GM12892 (cell line): ENCODE measurements at places on chromosomes 2 and 18.

DNA sequence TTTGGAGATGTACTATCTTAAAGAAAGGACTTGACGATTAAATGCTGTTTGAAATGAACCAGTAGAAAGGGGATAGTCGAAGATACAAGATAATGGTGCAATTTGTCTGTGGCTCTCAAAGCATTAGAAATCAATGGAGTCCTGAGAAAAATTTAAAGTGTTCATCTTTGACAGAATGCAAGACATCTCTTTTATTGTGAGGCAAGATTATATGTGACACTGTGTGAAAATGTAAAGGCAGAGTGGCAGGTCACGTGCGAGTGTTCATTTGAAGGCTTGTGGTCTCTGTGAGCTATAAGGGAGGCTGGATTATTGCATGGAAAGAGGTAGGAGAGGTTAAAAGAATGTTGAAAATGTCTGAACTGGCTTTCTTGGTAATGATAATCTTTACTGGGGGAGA, 709.2 kb downstream of the DSC3 start:
- no peak for DNase-seq

GRCh38 chr2:239324456-239324855, 76.4 kb downstream of the HDAC4 start:
- no peak for DNase-seq

DNA sequence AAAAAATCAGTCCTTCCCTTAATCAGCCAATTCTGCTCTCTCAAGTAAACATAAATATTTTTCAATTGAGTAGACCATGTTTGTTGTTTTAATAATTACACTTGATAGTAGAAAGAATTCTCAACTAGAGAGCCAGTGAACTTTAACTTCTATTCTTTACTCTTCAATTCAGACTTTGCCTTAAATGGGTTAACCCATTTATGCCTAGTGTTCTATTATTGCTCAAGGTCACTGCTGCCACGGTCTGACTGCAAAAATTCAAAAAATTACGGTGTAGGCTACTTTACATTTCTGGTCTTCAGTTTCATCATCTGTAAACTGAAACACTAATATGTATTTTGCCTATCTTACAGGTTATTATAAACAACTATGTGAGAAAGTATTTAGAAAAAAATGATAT, 103.1 kb downstream of the TLK1 start:
- DNase-seq: no peak

GRCh38 chr18:172361-172760, 14.0 kb downstream of the USP14 start:
- DNase-seq: no peak

- DNase-seq: no peak
Measured at GRCh38 chr18:75981102-75981501, 513.9 kb downstream of the ZNF516 start.

DNA sequence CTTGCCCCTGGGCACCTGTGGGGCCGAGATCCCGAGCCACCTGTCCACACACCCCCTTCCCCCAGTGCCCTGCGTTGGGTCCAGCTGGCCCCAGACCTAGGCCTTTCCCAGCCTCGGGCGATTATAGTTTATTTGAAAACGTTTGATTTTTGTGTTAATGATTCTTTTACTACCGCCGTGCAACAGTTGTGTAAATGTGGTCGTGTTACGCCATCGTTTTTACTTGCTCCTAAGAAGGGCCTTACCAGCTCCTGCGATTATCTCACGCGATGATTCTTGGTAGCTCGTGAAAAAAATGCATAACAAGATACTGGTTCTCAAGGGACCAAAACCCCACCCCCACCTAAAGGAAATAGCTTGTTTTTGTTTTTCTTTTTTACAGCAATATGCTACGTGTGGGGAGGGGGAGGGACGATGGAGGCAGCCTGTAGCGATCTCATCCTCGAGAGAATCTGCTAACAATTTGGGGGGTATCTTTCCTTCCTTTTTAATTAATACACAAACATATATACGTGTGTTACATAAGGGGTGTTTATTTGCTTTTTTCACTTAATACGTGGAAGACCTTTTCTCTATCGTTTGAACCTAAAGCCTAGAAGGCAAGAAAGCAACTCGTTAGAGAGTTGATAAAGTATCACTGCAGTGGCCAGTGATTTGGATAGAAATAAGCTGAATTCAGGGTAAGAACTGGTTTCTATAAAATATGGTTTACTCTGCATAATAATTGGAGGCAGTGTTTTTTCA, 1.0 kb downstream of the ZDBF2 start:
- no peak for DNase-seq

DNA sequence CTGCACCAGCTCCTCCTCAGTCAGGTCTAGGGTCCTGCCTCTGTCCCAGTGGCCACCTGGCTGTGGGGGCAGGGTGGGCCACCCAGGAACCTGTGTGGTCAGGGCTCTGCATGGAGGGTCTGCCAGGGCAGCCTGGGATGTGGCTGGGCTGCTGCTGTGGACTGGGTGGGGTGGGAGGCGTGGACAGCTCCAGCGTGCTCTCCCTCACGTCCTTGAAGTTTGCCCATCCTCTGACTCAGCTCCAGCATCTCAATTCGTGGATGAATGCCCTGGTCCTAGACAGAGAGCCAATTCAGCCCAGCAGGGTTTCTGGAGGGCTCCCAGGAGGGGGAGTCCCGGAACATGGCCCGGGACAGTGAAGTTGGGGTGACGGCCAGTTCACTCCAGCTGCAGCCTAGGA, 64.3 kb upstream of the EPAS1 start:
- no peak for DNase-seq

- no peak for DNase-seq
Measured at GRCh38 chr2:74915743-74916142, 42.7 kb upstream of the POLE4 start.

- no peak for DNase-seq
Measured at GRCh38 chr18:76488190-76488589, 6.9 kb downstream of the ZNF516 start.

DNA sequence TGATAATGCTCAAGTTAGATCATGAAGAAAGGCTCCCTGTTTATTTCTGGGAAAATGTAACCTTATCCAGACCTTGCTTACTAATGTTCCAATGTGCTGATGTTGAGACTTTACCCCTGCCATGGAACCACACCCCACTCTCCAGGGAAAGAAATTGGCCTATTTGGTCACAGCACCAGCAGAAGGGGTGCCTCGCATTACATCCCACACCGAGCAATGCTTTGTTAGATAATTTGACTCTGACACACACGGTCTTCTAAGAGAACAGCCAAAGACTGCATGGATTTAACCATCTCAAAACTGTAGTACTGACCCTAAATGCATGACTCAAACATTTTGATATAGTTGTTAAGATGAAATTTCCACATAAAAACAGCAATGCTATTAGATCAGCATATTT, 152.1 kb upstream of the CCDC150 start:
- DNase-seq: no peak

DNA sequence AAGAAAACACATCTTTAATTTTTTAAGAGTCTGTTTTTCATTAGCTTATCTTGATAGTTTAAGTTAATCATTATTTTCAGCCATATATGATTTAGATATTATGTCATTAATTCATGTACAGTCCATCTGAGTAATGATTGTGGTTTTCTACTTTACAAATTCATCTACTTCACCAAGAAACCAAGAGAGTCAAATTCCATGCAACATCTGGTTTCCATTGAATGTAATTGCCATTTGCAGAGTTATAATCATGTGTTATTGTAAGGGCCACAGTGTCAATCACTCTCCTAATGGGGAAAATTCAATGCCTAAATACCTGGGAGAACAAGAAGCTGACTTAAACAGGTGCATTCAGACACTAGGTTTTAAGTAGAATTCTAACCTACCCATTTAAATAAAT, 217.2 kb upstream of the OSR1 start:
- DNase-seq: no peak

- DNase-seq: no peak
Measured at GRCh38 chr2:188668017-188668680, 306.0 kb upstream of the COL3A1 start.

DNA sequence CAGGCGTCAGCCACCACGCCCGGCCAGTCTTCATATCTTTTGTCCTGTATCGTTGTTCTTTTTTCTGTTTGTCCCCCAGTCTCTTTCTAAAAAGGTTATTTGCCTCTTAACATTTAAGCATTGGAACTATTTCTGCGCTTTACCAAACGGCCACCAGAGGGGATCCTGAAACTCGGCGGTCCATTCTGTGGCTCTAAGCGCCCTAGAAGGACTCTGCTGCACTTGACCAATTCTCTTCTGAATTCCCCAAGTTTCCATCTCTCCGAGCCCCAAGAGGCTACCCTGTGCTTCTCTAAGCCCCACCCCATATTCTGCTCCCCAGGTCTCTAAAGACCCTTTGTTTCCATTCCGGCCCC, 33.1 kb upstream of the REG3G start:
- DNase-seq: no peak

- no peak for DNase-seq
Measured at GRCh38 chr18:4908328-4908727, 288.7 kb downstream of the AKAIN1 start.

- DNase-seq: no peak
Measured at GRCh38 chr2:109663721-109664120, 49.6 kb downstream of the SOWAHC start.

DNA sequence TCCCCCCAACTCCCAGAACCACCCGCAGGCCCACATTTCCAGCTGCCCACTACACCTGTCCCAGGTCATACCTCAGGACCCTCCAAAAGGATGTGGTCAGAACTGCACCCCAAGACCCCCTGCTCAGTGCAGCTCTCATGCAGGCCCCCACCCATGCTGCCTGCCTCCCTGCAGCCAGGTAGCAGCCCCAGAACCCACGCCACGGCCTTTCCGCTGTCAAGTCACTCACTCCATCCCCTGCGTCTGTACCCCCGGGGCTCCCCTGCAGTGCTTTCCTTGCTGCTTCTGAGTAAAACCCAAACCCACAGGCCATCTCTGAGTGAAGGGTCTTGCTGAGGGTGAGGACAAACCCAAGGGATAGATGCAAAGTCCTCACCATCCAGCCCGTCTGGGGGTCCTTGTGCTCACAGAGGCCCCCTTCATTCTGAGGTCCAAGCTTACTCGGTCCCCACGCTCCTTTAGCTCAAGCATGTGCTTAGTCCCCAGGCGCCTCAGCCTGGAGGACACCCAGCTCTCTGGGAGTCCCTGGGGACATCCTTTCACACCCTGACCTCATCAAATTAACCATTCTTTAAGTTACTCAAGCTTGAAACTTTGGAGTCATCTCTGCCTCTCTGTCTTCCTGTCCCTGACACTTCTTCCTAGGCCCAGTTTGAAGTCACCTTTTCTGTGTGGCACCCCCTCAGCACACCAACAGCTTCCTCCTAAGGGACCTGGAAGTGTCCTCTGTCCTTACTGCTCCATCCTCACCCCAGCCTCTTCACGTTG, 130.1 kb downstream of the SMAD7 start:
- peak; percentile 68 for DNase-seq

DNA sequence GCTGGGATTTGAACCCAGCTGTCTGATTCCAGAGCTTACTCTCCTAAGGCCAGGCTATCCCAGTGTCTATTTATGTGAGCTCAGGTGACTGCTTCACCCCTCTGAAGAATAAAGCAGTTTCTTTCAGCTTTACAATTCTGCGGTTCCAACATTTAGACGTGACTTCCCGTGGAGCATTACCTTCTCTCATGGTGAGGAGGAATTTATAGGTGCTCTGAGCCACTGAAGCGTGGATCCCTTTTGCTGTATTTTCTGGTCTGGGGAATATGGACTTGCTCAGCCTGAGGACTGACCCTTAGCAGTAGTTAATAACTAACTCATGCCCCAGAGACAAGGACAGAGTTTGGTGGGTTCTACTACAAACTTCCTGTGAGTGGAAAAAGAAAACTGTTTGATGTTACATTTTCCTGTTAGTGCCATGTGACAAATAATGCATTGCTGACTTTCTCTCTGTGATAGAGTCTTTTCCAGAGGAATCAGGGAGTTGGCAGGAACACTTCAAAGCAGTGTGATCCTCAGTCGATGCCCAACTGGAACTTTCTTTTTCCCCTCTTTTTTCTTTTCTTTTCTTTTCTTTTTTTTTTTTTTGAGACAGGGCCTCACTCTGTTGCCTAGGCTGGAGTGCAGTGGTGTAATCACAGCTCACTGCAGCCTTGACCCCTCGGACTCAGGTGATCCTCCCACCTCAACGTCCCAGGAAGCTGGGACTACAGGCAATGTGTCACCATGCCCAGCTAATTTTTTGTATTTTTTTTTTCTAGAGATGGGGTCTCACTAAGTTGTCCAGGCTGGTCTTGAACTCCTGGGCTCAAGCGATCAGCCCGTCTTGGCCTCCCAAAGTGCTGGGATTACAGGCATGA, 21.9 kb downstream of the CASP10 start:
- DNase-seq: no peak

DNA sequence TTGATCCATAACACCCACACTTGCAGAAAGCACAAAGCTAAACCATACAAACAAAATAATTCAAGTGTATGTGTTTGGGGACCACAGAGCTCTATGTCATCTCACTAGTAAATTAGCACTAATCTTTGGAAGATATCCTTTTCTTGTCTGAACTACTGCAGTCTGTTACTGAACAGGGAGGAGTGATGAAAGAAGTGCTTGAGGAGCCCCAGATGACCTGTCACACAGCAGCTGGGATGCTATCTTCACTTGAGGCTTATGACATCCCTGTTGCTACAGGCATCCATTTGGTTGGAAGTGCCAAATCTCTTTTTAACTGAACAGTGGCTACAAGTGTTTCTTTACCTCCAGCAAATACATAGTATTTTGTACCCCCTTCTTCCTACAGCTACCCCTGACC, 386.3 kb upstream of the CHAC2 start:
- no peak for DNase-seq

DNA sequence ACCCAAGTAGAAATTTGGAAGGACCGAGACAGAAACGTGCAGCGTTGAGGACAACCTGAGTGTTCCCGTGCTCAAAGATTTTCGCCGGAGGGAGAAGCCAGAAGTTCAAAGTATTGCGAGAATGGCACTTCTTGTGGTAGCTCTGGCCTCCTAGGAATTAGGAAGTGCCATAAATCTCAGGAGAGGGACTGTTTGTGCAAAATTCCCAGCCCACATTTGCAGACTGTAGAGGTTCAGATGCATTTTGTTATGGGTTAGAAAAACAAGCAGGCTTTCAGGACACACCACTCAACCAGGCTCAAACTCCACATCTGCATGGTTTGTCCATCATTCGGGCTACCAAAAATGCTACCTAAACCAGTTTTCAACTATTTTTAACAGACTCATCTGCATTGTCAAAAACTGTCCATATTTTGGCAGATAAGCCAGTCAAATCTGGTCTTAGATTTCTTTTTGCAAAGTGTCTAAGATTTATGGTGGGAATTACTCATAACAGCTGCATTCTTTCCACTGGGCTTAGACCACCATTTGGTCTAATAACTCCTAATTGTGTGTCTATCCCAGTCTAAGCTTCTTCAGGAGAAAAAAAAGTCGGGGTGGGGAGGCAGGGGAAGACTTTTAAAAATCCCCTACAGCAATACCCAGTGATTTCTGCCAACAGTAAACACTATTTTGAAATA, 422.9 kb downstream of the ARHGAP15 start:
- DNase-seq: no peak

DNA sequence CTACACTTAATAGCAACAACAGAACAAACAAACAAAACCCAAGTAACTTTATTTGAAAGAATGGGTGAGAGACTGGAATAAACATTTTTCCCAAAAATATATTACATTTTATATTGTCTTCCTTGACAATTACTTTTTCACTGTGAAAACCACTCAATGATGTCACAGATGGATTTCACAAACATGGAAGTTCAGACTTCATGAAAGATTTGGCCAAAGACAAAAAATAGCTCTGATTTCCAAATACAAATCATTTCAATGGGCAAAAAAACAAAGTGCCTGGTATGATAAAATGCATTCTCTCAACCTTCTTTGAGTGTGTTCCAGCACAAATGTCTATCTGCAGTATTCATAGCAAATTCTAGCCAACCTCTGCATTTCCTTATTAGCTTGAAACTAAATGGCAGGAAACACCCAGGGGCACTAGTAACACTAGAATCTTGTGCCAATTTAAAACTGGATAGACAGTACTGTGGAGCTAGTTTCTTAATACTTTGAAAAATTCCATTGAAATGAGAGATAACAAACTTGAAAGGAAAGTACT, 28.5 kb upstream of the NAPG start:
- DNase-seq: no peak
